ENCODE measurements at places on chromosomes 13 and 19.

DNA sequence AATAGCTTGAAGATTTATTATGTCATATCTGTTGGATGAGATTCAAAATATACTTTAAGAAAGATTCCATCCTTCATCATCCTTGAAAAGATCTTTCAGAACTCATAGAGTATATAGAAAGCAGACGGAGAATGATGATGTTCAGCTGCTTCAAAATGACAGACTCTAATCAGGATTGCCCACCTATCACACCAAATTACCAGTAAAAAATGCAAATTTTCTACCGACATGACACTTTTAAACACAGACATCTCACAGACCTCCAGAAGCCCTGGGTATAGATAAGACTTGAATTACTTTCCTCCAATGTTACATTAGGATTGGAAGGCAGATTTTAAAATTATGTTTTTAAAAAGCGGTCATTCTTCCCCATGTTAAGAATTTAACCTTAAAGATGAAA, 235.5 kb downstream of the GPC6 start:
- DNase-seq: no peak

GRCh38 chr19:6712231-6712630, 8.2 kb downstream of the C3 start:
- no peak for DNase-seq

GRCh38 chr19:58559275-58560006, 1.0 kb upstream of the UBE2M start:
- no peak for DNase-seq

- DNase-seq: no peak
These were observed 17.6 kb downstream of the ZNF121 start for GRCh38 chr19:9566729-9567128.

DNA sequence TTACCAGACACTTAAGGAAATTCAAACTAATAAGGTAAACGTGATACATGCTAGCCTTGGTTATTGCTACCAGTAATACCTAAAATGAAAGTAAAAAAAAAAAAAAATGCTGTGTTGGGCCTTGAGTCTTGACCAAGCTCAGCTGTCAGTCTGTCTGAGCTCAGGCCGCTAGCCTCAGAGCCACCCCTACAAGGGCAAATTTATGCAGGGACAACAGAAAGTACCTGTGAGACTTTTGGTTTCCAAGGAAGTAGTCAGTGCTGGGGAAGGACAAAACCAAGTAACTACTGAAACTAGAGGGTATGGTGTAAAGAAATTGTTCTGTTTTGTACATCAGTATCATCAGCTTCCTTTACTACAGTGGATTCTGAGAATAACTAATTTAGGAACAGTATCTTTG, 134.3 kb upstream of the SLITRK5 start:
- no peak for DNase-seq
